ENCODE measurements at places on chromosomes 11 and 22.

DNA sequence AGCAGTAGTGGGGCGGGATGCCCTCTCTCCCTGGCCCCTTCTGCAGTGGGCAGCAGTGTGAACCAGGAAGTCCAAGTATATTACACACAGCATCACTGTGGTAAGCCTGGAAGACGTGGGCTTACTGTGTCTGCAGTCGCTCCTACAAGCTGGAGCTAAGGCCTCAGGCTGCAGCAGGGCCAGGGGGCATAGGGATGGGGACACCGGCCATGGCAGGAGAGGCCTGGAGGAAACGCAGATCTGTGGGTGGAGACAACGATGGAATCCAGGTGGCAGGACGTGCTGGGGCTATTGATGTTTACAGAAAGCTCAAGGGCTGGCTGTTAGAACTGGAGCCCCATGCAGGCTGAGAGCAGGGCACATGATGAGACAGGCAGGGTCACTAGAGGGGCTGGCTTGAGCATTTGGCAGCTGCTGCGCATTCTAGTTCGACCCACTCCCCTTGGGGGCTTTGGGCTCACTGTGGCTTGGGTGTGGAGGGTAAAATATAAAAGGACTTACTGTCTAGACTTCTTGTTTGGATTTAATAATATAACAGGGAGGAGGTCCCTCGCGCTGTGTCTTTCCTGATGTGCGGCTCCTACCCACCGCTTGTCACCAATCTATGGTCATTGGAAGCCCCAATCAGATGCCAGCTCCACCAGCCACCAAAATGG, 539.5 kb downstream of the TBC1D22A start:
- DNase-seq: no peak

- DNase-seq: no peak
These were observed 4.2 kb upstream of the CTSC start for GRCh38 chr11:88341522-88342251.

- DNase-seq: no peak
These were observed 57.2 kb downstream of the PPFIBP2 start for GRCh38 chr11:7570938-7571521.

- no peak for DNase-seq
These were observed 8.1 kb downstream of the P2RX6 start for GRCh38 chr22:21022955-21023614.

GRCh38 chr11:120089036-120090001, 48.6 kb downstream of the TRIM29 start:
- no peak for DNase-seq

DNA sequence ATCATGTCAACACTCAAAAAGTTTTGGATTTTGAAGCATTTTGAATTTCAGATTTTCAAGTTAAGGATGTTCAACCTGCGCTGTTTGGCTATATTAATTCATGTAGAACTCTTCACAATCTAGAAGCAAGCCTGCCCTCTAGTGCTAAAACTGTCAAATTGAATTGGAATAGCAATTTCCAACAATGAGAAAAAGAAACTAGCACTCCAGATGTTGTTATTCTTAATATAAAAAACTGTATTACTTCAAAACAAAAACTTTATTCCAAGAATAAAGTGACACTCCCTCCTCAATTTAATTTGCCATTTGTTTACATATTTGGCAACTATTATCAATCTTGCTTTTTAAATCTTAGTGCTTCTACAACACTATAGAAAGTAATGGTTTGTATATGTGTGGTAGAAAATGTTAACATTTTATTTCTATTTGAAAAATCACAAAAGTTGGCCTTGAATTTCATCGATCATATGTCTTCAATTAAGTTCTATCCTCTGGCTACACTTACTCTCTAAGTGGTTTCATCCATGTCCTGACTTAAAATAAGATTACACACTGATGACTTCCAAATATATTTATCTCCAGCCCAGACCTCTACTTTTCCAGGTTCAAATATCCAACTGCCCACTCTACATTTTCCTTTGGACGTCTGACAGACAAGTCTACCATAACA, 36.6 kb downstream of the DCUN1D5 start:
- peak; percentile 38 for DNase-seq

DNA sequence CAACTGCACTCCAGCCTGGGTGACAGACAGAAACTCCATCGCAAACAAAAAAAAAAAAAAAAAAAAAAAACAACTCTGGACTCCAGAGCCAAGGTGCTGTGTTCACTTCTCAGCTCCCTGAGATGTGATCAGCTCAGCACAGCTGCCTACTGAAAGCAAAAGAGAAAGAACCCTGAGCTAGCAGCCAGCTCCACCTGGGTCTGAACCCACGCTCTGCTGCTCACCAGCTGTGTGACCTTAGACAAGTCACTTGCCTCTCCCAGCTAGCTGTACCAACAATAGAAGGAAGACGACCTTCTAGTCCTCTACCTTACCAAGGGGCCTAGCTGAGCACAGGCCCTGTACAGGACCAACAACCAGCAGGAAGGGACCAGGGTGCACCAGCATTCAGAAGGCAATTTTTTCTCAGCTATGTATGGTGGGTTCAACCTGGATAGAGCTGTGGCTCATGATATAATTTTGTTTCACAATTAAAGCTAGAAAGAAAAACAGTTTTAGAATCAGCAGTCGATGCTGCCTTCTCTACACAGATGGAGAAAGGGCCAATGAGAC, 3.8 kb downstream of the DGCR2 start:
- no peak for DNase-seq

GRCh38 chr11:99432677-99433076, 411.9 kb downstream of the CNTN5 start:
- no peak for DNase-seq

GRCh38 chr11:86396396-86396795, 21.7 kb downstream of the CCDC81 start:
- DNase-seq: no peak

DNA sequence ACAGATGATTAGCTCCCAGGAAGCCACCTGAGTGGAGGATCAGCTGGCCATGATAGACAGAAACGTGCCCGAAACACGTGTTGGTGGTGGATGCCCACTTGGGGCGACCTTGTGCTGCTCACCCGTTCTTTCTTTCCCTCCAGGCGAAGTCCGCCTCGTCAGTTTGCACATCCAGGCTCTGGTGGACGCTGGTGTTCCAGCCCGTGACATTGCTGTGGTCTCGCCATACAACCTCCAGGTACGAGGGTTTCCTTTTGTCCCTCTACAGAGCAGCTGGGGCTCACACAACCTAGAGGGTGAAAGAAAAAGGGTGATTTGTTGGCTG, 30.6 kb downstream of the IGHMBP2 start:
- DNase-seq: no peak

DNA sequence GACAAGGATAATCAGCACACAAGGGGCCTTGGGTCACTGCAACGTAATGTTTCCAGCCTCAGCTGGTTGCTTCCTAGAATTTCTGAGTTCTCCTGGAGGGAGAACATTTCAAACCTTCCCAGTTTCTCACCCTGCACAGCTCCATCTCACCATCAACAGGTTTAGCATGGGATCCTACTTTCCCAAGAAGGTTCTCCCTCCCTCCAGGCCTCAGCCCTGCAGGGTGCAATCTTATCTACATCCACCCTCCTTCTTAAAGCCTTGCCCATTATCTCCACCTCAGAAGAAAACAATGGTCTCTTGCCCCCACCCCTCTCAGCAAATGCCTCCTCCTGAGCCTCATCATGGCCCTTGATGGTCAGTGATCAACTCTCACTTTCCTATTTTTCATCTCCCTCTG, 23.6 kb downstream of the CADM1 start:
- DNase-seq: no peak

GRCh38 chr11:90656171-90656570, 433.3 kb upstream of the CHORDC1 start:
- DNase-seq: no peak

- DNase-seq: no peak
These were observed 9.1 kb upstream of the SYT7 start for GRCh38 chr11:61589961-61590360.

GRCh38 chr11:62340269-62340901, 3.1 kb downstream of the ASRGL1 start:
- DNase-seq: peak; percentile 79

DNA sequence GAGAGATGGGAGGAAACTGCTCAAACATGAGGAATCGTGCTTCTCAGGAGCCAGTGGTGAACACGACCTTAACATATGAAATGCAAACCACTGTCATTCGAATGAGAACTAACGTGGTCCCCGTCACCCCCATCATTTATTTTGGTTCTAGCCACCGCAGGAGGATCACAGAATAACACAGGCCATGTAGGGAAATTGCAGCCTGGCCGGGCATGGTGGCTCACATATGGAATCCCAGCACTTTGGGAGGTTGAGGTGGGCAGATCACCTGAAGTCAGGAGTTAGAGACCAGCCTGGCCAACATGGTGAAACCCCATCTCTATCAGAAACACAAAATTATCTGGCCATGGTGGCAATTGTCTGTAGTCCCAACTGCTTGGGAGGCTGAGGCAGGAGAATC, 27.1 kb downstream of the KRTAP5-5 start:
- no peak for DNase-seq

DNA sequence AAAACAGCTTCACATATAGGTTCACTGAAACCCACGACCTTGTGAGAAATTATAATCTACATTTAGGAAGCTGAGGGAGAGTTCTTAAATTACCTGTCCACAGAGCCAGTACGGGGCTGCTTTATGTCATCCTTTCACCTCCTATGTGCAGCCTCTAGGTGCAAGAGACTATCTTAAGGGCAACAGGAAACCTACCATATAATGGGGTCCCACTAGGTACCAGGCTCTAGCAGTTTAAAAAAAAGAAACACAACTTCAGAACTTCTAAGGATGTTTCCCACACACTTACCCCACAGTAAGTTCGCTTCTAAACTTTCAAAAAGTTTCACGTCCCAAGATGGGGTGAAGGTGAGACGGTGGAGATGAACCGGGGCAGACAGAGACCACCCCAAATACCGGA, 573 bp downstream of the STK33 start:
- no peak for DNase-seq

GRCh38 chr11:58844361-58845005, at the start of gene GLYATL2:
TSS of gene GLYATL2 (minus strand) at chr11:58844704. CDS start at chr11:58839612, 5,092 bp downstream.
- DNase-seq: no peak

GRCh38 chr22:41480397-41480735, 11.4 kb downstream of the ACO2 start:
- no peak for DNase-seq

GRCh38 chr11:33479231-33479630, 221.4 kb downstream of the C11orf91 start:
- DNase-seq: no peak

DNA sequence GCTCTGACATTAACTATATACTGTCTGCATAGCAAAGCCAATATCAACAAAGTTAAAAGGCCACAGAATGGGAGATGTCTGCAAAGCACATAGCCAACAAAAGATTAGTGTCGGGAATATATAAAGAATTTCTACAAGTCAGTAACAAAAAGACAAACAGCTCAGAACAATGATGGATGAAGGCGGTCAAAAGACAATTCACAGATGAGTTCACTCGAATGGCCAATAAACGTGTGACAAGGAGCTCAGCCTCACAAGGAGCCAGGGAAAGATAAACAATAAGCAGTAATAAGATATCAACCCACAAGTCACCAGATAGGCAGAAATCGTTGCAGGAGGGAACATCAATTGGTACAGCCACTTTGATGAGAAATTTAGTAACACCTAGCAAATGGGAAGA, 106.0 kb upstream of the ISX start:
- DNase-seq: no peak

DNA sequence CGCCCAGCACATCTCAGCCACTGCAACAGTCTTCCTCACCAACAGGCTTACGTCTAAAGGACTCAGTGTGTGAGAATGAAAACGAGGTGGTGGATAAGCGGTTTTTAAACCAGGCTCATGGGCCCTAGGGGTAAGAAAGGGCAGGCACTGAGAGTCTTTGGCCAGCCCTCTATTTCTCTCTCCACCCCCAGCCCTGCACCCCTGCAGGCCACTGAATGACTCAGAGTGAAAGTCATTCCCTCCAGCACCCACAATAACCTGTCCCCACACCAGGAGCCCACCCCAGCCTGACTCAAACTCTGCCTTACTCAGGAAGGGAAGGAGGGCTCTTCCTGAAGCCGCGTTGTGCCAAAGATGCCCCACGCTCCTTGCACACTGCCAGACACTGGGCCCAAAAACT, 72.0 kb downstream of the LARGE1 start:
- DNase-seq: no peak

GRCh38 chr11:14642873-14643696, 519 bp upstream of the PDE3B start:
- no peak for DNase-seq
